Placental epithelial cell (primary cell): ENCODE measurements at places on chromosomes 2 and 18. TPM values are rescaled to one million over a fixed set of nuclear protein-coding genes. Genes with fewer than 3 reads are reported as not detected.

The MCM6 gene
- total RNA-seq, result 8.1 and 8.6 TPM in 2 replicates

The BOLL gene
- total RNA-seq, result not detected in 2 replicates

The SERPINE2 gene
- 32.2 and 46.4 TPM in 2 replicates for total RNA-seq

The NPHP1 gene
- total RNA-seq, result 4.3 and 5.1 TPM in 2 replicates

The PSMA8 gene
- 1.4 TPM in 1 of 2 replicates, not detected in the other for total RNA-seq

The UBXN2A gene
- 11.1 and 14.5 TPM in 2 replicates for total RNA-seq

The SLC23A3 gene
- total RNA-seq, result 0.54 and 2.0 TPM in 2 replicates

The MERTK gene
- 31.3 and 54.2 TPM in 2 replicates for total RNA-seq

The TMEM185B gene
- total RNA-seq, result 31.8 and 47.2 TPM in 2 replicates

The TFCP2L1 gene
- total RNA-seq, result under 0.01 and 0.11 TPM in 2 replicates

The MAP2 gene
- total RNA-seq, result 1.5 and 5.1 TPM in 2 replicates

The PLGLB1 gene
- total RNA-seq, result 1.1 and 1.6 TPM in 2 replicates

The GPAT2 gene
- 1.2 and 14.2 TPM in 2 replicates for total RNA-seq

The PDE11A gene
- total RNA-seq, result under 0.01 TPM in 1 of 2 replicates, not detected in the other

The MBOAT2 gene
- 66.4 and 76.9 TPM in 2 replicates for total RNA-seq

The RGPD8 gene
- total RNA-seq, result 6.6 and 8.2 TPM in 2 replicates
